CD4-positive, alpha-beta T cell treated with Interleukin-17A for 4 hours (primary cell): ENCODE measurements at places on chromosomes 16 and 17.
A peak's percentile ranks its signal among the peaks of the same experiment; 100 is the strongest.

DNA sequence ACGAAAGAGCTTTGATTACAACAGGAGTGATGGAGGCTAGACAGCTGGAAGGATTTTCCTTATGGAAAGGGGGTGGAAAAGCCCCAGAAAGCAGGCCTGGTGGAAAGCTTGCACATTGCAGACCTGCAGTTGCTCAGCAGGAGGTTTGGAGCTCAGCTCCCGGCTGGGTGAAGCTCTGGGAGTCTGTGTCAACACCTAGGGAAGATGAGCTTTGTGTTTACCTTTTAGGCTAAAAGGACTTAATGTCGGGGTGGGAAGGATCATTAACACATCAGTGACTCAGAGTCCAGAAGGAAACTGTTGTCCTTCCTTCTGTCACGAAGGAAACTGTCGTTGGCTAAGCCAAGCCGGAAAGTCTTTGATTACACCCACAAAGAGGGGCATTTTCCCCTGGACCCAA is 48.2 kb downstream of the RAP1GAP2 start:
- DNase-seq, result no peak

GRCh38 chr17:1001640-1002411 is 4.9 kb downstream of the TIMM22 start:
- no peak for DNase-seq

DNA sequence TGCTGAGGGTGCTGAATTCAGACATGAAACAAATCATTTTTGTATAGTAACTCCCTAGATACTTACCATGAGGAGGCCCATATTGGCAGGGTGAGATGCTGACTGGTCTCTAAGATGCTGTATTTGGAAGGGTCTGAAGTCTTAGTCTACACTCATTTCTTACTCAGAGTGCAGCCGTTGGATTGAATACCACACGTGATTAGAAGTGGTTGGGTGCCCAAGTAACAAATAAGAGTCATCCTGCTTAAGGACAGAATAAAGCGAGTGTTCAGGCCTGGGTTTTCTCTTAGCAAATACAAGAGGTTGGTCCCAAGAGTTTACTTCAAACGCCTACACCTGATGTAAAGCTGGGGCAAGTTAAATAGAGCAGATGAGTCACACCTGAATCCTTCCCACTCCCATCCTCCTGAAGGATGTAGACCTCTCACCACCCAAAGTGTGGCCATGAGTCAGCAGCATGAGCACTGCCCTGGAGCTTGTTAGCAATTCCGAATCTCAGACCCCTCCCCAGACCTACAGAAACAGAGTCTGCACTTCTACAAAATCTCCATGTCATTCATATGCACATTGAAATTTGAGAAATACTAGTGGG is 284.6 kb upstream of the CDH5 start:
- no peak for DNase-seq

DNA sequence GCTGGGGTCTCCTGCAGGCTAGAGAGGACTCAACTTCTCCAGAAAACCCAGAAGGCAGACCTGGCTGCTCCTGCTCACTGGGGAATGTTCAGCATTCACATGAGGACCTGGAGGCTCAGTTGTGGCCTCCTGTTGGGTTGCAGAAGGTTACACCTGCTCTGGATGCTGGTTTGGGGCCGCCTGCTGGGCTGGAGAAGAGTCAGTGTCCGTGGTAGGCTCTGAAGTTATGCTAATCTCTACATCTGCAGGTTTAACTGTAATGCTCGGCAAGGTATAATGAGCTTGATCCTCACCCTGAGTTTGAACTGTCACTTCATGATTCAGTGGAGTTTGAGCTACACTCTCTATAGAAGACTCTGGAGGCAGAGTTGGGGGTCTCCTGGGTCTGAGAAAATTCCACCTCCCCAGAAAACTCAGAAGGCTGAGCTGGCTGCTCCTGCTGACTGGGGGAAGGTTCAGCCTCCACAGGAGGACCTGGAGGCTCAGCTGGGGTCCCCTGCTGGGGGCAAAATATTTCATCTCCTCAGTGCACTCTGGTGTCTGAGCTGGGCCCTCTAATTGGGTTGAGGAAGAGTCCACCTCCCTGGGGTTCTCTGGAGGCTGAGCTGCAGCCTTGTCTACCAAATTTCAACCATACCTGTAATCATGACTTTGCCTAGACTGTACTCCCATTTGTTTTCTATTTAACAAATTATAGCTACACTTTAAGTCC is 23.5 kb downstream of the RDM1 start:
- DNase-seq, result peak; percentile 19

DNA sequence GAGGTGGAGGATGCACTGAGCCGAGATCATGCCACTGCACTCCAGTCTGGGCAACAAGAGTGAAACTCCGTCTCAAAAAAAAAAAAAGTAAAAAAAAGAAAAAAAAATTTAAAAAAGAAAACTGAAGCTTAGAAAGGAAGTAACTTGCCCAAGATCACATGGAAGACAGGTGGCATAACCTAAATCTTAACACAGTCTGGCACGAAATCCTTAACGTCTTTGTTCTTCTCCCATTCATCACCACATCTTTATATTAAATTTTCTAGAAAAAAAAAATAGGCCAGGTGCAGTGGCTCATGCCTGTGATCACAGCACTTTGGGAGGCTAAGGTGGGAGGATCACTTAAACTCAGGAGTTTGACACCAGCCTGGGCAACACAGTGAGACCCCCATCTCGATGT is 9.3 kb downstream of the WDR59 start:
- DNase-seq, result no peak

GRCh38 chr17:72125226-72125651 is 4.4 kb downstream of the SOX9 start:
- no peak for DNase-seq

DNA sequence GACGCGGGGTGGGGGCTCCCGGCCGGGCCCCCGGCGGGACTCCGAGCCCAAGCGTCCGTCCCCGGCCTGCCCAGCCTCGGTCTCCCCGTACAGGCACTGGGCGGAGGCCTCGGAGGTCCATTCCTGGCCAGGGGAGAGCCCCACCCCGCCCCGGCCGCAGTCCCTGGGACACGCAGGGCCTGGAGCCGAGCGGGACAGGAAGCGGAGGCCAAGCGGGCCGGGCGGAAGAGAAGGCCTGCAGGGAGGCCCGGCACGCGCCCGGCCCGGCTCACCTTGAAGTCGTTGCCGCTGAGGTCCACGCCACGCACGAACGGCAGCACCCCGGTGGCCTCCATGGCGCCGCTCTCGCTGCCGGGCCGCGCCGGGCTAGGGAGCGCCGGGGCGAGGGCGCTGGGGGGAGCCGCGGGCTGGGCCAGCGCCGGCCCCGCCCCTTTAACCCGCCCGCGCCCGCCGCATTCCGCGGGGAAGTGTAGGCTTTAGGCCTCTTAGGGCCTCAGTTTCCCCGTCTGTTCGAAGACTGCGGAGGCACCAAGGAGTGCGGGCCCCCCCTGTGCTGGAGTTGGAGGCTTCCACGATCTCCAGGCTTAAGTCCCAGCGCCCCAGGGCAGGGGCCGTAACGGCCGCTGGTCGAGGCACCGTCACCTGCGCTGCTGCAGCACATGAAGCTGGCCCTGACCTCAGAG is at the start of gene FLII:
FLII (minus strand) TSS at position 383 of the 683 bp plus-strand sequence; CDS start at position 335, 48 bp downstream.
- peak; percentile 67 for DNase-seq

DNA sequence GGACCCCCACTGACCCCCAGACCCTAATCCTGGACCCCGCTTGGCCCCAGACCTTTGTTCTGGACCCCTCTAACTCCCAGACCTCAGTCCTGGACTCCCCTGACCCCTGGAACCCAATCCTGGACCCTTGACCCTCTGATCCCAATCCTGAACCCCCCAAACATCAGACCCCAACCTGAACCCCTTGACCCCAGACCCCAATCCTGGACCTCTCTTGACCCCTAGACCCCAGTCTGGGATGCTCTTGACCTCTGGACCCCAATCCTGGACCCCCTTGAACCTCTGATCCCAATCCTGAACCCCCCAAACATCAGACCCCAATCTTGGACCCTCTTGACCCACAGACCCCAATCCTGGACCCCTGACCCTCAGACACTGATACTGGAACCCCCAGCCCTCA is 13.5 kb upstream of the P2RX1 start:
- DNase-seq, result no peak

DNA sequence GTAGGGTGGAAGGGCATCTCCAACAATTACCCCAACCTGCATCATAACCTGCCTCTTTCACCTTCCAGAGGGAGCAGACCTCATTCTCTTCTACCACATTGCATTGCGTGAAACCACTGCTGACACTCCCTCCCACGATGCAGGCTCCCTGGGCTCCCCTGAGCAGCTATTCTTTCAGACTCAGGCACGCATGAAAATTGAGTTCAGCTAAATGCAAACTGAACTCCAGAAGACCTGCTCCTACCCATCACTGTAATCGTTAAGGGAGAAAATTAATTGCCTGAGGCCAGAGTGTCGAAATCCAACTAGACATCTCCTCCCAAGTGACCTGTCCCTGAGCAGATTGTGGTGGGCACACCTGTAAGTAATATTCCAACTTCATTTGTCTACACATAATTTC is 186.0 kb downstream of the GRIN2A start:
- DNase-seq, result no peak

- DNase-seq, result no peak
Observed at GRCh38 chr16:15396948-15397594, 1.5 kb downstream of the MPV17L start.

DNA sequence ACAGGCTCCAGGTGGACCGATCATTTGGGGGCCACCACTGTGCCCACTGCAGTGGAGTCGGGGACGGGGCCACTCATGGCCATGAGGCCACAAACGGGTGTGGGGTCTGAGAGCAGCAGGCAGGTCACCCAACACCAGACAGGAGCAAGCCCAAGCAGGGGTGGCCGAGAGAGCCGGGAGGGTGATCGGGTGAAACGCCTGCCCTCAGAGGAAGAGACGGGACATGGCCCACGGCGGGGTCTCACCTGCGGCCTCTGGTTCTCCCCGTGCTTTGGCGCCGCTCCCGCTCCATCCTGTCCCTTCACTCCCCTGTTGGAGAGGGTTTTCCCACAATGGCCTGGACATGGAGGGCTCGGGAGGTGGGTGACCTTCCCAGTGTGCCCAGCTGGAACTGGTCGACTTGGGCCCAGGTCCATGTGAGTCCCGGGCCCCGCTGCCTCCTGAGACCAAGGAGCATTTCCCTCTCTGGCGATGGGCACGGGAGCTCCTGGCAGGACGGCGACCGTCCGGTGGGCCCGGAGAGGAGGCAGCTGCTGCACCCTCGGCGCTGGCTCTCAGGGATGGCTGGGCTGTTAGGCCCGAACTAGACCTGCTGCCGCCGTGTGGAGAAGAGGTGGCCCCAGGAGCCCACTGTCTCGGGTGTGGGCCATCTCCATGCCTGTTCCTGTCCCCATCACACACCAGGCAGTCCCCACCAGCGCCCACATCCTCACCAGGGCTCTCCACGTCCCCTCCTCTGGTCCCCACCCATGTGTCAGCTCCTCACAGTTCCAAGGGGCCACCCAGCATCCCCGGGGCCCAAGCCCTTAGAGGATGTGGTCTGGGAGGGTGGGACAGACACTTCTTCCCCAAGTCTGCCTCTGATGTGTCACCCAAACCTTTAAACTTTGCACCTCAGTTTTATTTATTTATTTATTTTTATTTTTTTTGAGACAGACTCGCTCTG is 13.4 kb upstream of the BAHCC1 start:
- no peak for DNase-seq

DNA sequence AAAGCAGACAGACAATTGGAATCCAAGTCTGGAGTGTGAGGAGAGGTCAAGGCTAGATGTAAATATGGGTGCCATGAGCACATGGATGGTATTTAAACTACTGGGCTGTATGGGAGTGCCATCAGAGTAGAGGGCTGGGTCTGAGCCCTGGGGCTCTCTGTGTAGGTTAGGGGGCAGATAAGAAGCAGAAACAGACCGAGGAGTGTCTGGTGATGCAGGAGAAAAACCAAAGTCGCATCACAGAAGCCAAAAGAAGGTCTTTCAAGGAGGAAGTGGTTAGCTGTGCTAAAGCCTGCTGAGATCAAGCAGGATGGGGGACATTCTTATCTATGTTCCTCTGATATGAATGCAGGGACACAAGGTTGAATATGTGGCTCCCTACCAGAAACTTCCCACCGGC is 1.9 kb downstream of the TSEN54 start:
- DNase-seq, result peak; percentile 49
